ENCODE measurements at places on chromosomes 7 and 10.

DNA sequence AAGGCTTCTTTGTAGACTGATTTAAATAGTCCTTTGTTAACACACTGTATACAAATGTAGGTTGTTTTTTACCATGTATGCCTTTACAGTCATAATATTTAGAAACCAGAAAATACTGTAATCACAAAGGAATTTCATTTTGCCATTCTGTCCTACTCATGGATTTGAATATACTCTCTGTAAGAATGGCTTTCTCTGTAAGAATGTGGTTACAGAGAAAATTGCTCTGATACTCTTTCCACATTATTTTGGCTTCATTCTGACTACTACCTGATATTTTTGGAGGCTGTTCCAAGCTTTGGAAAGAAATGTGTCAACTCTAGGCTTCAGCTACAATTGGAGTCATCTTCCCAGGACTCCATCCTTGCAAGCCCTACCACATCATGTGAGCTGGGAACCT lies 23.5 kb downstream of the CH25H start:
- no peak for DNase-seq

- DNase-seq: no peak
These were observed 140.3 kb upstream of the PFKP start for GRCh38 chr10:2926918-2927660.

- DNase-seq: no peak
These were observed 70.5 kb downstream of the SDK1 start for GRCh38 chr7:3371601-3372000.

DNA sequence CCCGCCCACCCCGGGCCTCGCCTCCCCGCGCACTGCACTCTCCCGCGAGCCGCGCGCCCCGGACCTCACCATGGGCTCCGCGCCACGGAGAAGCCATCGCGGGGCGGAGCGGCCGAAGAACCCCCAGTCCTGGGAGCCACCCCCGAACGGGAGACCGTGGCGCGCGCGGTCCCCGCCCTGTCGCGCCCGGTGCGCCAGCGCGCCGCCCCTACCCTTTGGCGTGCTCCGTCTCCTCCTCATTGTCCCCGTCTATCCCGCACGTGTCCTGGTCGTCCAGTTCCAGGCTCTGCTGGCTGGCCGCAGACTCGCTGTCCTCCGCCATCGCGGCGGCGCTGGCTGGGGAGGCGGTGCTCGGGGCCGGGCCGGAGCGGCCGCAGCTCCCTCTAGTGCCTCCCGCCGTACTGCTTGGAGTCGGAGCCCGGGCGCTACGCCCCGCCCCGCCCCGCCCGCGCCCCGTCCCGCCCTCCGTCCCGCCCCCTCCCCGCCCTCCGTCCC lies at the start of gene NMT2:
Gene NMT2 (minus strand): TSS at position 403 of the 495 bp plus-strand sequence. CDS start 81 bp downstream, at position 322.
- DNase-seq: no peak

DNA sequence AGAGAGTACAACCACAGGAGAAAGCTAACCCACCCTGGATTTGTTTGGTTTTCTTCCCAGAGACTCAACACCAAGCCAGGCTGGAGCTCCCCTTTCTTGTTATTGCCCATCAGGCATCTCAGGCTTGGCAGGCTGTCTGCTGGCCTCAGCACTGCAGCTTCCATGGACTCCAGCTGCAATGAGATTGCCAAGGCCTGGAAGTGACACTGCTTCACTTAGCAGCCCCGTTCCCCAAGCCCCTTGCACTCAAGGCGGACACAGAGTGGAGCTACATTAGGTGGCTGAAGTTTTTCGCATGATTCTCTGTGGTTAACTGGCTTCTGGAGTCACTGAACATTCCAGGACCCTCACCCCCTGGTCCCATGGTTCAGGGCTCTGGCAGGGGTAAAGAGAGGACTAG lies 163.1 kb upstream of the GDF10 start:
- no peak for DNase-seq

GRCh38 chr10:26485150-26485941 lies 47.2 kb downstream of the APBB1IP start:
- no peak for DNase-seq

- DNase-seq: no peak
These were observed 78.4 kb downstream of the CYP26A1 start for GRCh38 chr10:93152136-93152535.
